ENCODE measurements at places on chromosomes 12 and 14. TPM values are rescaled to one million over a fixed set of nuclear protein-coding genes. Genes with fewer than 3 reads are reported as not detected.

DNA sequence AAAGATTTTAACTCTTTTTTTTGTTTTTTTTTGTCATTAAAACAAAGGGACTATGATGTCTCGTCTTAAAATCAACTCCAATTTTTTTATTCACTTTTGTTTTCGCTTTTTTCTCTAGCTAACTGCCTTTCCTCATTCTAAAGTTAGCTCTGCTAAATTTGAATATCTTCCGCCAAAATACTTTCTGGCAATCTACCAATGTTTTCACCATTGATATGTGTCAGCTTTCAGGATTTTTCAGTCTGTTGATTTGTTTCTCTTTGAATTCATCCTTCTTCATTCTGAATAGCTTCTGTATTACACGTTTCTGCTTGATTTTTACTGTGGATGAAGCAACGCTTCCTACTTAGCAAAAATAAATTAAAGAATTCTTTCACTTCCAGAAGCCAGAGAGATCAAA, 38.7 kb upstream of the NOVA1 start:
- H3K36me3 ChIP-seq, result no peaks in the 10 kb centered on the region
- no peaks in the 10 kb centered on the region for H3K27me3 ChIP-seq
- no peaks in the 10 kb centered on the region for H3K4me1 ChIP-seq
- peak; percentile 67 for DNase-seq
- no peak overlapping the region for H3K27ac ChIP-seq
- H3K4me3 ChIP-seq, result no peak overlapping the region

EIF2S3B gene
- 4.3 TPM for polyA plus RNA-seq

HNF1A gene
- polyA plus RNA-seq, result not detected

XRCC3 gene
- 13.1 TPM for polyA plus RNA-seq

STON2 gene
- 36.7 TPM for polyA plus RNA-seq

GRCh38 chr12:98227162-98227561, 288.2 kb upstream of the TMPO start:
- H3K27me3 ChIP-seq, result no peaks in the 10 kb centered on the region
- DNase-seq, result no peak
- H3K36me3 ChIP-seq, result no peaks in the 10 kb centered on the region
- H3K4me3 ChIP-seq, result no peak overlapping the region
- no peak overlapping the region for H3K27ac ChIP-seq

- H3K36me3 ChIP-seq, result no peaks in the 10 kb centered on the region
- H3K27ac ChIP-seq, result no peak overlapping the region
- DNase-seq, result no peak
- no peaks in the 10 kb centered on the region for H3K27me3 ChIP-seq
- no peaks in the 10 kb centered on the region for H3K4me1 ChIP-seq
Measured at GRCh38 chr14:100980823-100981222, 77.3 kb upstream of the RTL1 start.

GRCh38 chr12:122061253-122061652, 17.3 kb upstream of the MLXIP start:
- no peak for DNase-seq
- peaks cover 51% of the 10 kb centered on the region for H3K36me3 ChIP-seq
- H3K27ac ChIP-seq, result no peak overlapping the region
- H3K27me3 ChIP-seq, result no peaks in the 10 kb centered on the region
- peaks cover 31% of the 10 kb centered on the region for H3K4me1 ChIP-seq

CDH24 gene
- polyA plus RNA-seq, result 37.9 TPM

GRCh38 chr14:92860049-92860840, 62.7 kb upstream of the CHGA start:
- no peak overlapping the region for H3K4me3 ChIP-seq
- H3K4me1 ChIP-seq, result no peaks in the 10 kb centered on the region
- no peaks in the 10 kb centered on the region for H3K36me3 ChIP-seq
- H3K27me3 ChIP-seq, result no peaks in the 10 kb centered on the region
- H3K27ac ChIP-seq, result no peak overlapping the region

DNA sequence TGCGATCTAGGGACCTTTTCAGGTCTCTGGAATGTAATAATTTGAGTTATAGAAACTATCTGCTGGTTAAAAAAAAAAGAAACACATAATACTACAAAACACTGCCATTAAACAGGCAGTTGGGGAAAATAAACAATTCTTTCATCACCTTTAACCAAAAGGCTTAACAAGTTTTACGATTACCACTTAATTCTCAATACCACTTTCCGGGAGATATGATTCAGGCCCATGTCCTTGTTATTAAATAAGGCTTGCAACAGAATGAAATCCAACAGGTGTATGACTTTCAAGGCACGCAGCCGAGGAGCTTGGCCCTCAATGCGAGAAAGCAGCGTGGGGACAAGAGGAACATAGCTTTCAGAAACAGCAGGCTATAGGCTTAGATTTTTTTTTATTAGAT, 5.6 kb upstream of the GLRX5 start:
- H3K4me1 ChIP-seq, result peaks cover 15% of the 10 kb centered on the region
- H3K27ac ChIP-seq, result no peak overlapping the region
- H3K36me3 ChIP-seq, result no peaks in the 10 kb centered on the region
- no peak overlapping the region for H3K4me3 ChIP-seq
- no peaks in the 10 kb centered on the region for H3K27me3 ChIP-seq

- H3K36me3 ChIP-seq, result no peaks in the 10 kb centered on the region
- no peaks in the 10 kb centered on the region for H3K27me3 ChIP-seq
- no peak for DNase-seq
- no peak overlapping the region for H3K27ac ChIP-seq
- H3K4me3 ChIP-seq, result no peak overlapping the region
- no peaks in the 10 kb centered on the region for H3K4me1 ChIP-seq
Measured at GRCh38 chr12:72264548-72265175, 7.5 kb upstream of the TRHDE start.

NEUROD4 gene
- 1.0 TPM for polyA plus RNA-seq

GRCh38 chr12:78568321-78569020, 296.1 kb upstream of the SYT1 start:
- H3K27me3 ChIP-seq, result no peaks in the 10 kb centered on the region
- no peak for DNase-seq
- no peaks in the 10 kb centered on the region for H3K36me3 ChIP-seq
- no peak overlapping the region for H3K27ac ChIP-seq
- H3K4me1 ChIP-seq, result no peaks in the 10 kb centered on the region
- H3K4me3 ChIP-seq, result no peak overlapping the region

DNA sequence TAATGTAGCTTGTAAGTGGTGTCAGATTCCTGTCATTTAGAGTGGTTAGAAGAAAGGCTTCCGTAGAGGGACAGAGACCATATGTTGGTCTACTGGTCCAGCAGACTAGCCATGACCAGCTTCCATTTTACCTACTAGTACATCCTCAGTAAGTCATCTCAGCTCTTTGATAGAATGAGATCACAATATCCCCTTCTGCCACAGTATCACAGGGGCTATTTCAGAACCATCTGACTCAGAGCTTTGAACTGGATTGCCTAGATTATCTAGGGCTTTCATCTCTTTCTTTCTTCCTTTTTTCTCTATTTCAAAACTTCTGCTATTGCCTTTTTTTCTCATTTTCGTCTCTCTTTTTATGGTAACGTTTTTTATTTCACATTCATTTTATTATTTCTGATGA, 4.7 kb downstream of the ZDHHC17 start:
- no peak overlapping the region for H3K4me3 ChIP-seq
- no peaks in the 10 kb centered on the region for H3K36me3 ChIP-seq
- no peak overlapping the region for H3K27ac ChIP-seq
- no peaks in the 10 kb centered on the region for H3K27me3 ChIP-seq

DNA sequence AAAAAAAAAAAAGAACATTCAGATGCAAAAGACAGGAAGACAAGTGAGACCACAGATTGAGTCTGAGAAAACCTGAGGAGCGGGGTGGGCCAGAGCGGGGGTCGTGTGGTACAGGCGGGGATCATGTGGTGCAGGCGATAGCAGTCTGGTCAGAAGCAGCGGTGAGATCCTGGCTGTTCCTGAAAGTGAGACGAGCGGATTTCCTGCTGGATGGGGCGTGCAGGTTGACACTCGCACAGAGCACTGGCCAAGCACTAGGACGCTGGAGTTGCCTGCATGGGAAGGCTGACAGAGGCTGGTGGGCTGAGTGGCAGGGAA, 35.7 kb downstream of the CDC42BPB start:
- peaks cover 37% of the 10 kb centered on the region for H3K4me1 ChIP-seq
- no peak overlapping the region for H3K4me3 ChIP-seq
- peaks cover 16% of the 10 kb centered on the region for H3K36me3 ChIP-seq
- no peaks in the 10 kb centered on the region for H3K27me3 ChIP-seq
- DNase-seq, result no peak
- H3K27ac ChIP-seq, result no peak overlapping the region

DNA sequence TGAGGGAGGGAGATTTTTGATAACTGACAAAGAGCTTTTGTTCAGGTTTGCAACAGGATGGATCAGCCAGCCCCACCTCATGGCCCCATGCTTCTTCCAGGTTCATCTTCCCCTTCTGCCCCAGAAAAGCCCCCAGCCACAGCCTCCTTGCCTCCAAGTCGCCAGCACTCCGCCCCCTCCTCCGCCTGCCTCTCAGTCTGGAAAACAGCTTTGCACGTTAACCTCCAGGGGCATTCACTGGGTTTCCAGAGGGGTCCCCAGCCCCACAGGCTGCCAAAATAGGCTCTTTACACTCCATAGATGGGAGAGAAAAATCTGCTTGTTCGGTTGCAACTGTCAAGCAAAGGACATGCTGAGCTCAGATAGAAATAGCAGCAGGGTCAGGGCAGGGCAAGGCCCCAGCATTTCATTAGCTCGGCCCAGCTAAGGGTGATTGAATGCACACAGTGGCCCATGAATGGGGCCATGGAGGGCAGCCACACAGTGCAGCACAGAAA, 253.6 kb downstream of the ZFP36L1 start:
- no peak overlapping the region for H3K4me3 ChIP-seq
- peak; percentile 77 for DNase-seq
- no peaks in the 10 kb centered on the region for H3K36me3 ChIP-seq
- H3K4me1 ChIP-seq, result peaks cover 25% of the 10 kb centered on the region

POTEM gene
- not detected for polyA plus RNA-seq

GRCh38 chr14:91985521-91986255, 38.2 kb upstream of the FBLN5 start:
- H3K4me3 ChIP-seq, result no peak overlapping the region
- H3K4me1 ChIP-seq, result no peaks in the 10 kb centered on the region
- no peak for DNase-seq
- no peaks in the 10 kb centered on the region for H3K36me3 ChIP-seq
- no peaks in the 10 kb centered on the region for H3K27me3 ChIP-seq

DNA sequence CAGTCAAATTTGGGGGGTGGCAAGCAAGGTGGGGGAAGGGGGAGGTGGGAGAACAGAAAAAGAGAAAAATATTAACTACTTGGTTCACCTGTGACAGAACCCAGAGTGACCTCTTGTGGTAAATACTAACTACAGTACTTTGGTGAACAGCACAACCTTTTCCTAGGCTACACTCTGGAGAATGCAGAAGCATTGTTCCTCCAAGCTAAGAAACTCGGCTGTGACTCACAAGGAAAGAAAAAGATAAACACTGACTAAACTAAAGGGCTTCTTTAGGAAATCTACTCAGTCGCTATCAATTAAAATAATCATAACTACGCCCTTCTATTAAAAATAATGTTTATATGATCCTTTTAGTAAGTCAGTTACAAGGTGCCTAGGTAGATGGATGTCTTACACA, 5.4 kb downstream of the KCNH5 start:
- H3K4me1 ChIP-seq, result peaks cover 2% of the 10 kb centered on the region
- peaks cover 7% of the 10 kb centered on the region for H3K27me3 ChIP-seq
- no peaks in the 10 kb centered on the region for H3K36me3 ChIP-seq
- DNase-seq, result no peak
- H3K4me3 ChIP-seq, result no peak overlapping the region

DNA sequence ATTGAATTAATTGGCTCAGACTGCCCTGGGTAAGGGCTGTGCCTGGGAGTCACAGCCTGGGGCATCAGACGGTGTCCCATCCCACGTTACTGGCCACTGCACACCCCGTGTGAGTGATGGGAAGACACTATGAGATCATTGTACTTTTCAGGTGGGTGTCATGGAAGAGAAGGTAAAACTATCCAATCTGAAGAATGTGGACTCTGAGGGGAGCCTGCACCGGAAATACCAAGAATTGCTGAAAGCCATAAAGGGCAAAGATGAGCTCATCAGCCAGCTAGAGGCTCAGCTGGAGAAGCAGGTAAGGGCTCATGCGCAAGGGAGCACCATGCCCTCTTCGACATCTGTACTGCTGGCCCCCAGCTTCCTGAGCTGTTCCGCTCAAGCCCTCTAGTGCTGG, 24.0 kb downstream of the PLEKHH1 start:
- DNase-seq, result no peak
- H3K27me3 ChIP-seq, result no peaks in the 10 kb centered on the region
- H3K36me3 ChIP-seq, result peaks cover 41% of the 10 kb centered on the region
- no peak overlapping the region for H3K27ac ChIP-seq

AKAP3 gene
- 2.0 TPM for polyA plus RNA-seq

- H3K36me3 ChIP-seq, result no peaks in the 10 kb centered on the region
- H3K4me3 ChIP-seq, result no peak overlapping the region
- H3K27me3 ChIP-seq, result no peaks in the 10 kb centered on the region
- DNase-seq, result no peak
- no peaks in the 10 kb centered on the region for H3K4me1 ChIP-seq
Measured at GRCh38 chr12:104858611-104859543, 99.2 kb downstream of the SLC41A2 start.

C14orf132 gene
- 125 TPM for polyA plus RNA-seq

SCN8A gene
- polyA plus RNA-seq, result 19.0 TPM

- H3K36me3 ChIP-seq, result no peaks in the 10 kb centered on the region
- H3K27me3 ChIP-seq, result no peaks in the 10 kb centered on the region
- DNase-seq, result no peak
- H3K4me1 ChIP-seq, result no peaks in the 10 kb centered on the region
- H3K27ac ChIP-seq, result no peak overlapping the region
Measured at GRCh38 chr14:29892327-29892726, 35.3 kb downstream of the PRKD1 start.

DNA sequence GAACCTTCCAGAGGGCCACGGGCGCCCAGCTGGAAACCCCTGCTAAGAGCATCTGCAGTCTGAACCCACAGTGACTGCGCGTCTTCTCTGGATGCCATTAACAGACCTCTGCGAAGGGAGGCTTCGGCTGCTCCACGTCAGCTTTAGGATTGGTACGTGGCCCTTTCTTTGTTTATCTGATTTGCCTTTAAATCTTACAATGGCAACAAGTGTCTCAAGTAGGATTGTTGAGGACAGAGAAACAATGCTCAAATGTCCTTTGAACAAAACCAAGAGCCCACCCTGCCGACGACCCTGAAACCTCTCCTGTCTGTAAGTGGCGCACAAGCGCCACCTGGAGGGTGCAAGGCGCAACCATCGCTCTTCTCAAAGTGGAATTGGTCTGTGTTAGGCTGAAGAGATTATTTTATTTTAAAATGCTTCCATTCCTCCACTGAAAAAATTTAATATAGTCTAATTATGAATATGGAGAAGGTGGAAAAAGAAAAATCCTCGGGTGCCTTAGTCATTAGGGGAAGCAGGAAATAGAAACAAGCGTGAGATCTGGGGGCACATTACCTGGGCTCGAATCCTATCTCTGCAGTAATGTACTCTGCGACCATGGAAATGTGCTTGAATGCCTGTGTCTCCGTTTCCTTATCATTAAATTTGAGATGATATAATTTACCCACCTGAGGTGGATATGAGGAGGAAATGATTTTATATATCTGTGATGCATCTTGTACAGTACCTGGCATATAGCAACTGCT, 82.6 kb upstream of the PTPRB start:
- no peaks in the 10 kb centered on the region for H3K36me3 ChIP-seq
- no peaks in the 10 kb centered on the region for H3K4me1 ChIP-seq
- peak; percentile 78 for DNase-seq
- no peak overlapping the region for H3K27ac ChIP-seq
- no peaks in the 10 kb centered on the region for H3K27me3 ChIP-seq
- peak overlapping the region; percentile 42 for H3K4me3 ChIP-seq

GRCh38 chr12:52248541-52249461, 15.8 kb downstream of the KRT7 start:
- H3K36me3 ChIP-seq, result no peaks in the 10 kb centered on the region
- H3K27me3 ChIP-seq, result peaks cover 27% of the 10 kb centered on the region
- DNase-seq, result no peak
- peaks cover 32% of the 10 kb centered on the region for H3K4me1 ChIP-seq
- H3K4me3 ChIP-seq, result no peak overlapping the region
- H3K27ac ChIP-seq, result no peak overlapping the region
